Activated CD4-positive, CD25-positive, alpha-beta regulatory T cell (primary cell): ENCODE measurements at places on chromosomes 5 and 9.

DNA sequence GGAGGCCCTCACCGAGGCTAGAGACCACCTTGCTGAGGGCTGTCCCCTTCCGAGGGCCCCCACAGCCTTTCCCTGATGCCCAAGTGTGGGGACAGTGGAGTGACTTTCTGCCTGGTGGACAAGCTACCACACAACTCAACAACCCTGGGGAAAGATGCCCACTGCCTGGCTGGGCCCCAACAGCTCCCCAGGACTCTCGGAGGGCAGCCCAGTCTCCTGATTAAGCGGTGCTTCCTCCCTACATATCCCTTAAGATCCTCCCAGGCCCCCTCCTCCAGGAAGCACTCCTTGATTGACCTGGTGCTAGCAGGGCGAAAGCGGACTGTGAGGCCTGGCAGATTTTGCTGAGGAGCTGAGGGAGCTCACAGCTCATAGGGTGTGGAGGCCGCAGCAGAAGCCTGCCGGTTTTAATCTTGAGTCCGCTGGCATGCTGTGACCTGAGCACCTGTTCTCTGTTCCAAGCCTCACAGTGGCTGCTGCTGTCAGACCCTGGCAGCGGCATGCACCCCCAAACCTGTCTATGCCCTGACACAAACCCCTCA lies 2.2 kb downstream of the NSMF start:
- DNase-seq = no peak

DNA sequence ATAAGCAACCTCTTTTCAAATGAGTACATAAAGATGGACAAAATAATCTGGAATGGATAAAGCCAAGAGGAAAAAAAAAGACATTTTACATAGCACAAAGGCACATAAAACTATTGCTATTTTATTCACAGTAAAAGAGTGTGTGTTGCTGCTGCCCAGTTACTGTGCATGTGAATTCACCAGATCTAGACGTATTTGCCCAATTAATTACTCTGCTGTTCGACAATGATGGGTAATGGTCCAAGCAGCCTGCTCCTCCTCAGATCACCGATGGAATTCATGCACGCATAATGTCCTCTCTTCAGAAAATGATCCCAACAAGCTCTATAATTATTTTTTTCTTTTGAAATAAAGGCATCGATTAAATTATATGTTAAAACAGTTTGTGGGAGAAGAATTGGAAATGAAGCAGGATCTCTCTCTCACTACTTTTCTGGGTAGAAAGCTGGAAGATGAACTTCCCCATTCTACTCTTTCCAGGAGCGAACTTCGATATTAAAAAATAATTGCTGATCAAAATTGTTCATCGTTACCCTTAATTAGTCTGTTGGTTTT lies 357.4 kb upstream of the CCNH start:
- DNase-seq = no peak

DNA sequence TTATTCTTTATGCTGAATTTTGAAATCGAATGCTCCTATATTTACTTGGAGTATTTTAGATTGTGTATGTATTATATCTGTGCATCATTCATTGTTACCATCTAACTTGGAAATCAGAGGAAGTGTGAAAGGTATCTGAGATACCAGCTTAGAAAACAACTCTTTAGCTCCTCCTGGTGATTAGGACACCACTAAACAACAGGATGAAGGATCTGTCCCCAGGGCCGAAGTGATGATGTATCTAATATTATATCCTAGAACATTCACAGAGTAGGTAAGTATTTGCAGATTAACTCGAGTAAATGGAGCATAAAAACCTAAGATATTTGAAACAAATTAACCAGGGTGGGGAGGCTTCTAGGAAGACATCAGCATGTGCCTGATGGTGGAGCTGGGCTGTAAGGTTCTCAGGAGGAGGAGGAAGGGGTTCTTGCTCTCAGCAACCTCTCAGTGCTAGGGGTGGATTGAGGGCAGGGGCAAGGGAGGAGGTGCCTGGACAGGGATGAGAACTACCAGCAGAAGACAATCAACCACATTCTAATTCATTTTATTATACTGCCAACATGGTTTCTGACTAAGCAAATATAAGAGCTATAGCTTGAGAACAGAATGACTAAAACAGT lies 2.6 kb upstream of the NFIL3 start:
- no peak for DNase-seq

- DNase-seq = peak; percentile 61
These were observed 6.3 kb upstream of the GARIN3 start for GRCh38 chr5:157172403-157172802.

DNA sequence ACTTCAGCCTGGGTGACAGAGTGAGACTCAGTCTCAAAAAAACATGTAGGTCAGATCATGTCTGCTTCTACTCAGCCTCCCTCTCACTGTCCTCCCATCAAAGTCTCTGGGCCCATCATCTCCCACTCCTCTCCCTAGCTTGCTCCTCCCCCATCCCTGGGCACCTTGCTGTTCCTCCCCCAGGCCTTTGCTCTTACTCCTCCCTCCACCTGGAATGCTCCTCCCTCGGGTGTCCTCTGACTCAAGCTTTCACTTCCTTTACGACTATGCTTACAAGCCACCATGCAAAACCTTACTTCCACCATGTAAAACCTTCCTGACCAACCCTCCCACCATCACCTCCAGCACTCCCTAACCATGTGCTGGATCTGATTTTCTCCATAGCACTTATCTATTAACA lies 51.5 kb downstream of the MTMR12 start:
- no peak for DNase-seq

DNA sequence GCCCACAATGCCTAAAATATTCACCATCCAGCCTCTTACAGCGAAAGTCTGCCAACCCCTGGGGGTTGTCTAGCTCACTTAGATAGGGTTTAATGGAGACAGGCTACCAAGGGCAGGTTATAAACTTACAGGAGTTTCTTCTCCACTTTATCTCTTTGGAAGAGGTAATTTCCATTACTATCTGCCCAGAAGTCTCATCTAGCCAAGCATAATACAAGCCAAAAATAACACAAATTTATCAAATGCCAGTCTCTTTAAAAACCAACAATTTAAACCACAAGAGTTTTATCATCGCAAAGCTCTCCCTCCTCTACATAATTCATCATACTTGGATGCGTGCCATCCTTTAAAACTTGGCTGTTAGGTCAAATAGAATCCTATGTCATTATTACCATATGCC lies 6.2 kb downstream of the RBM22 start:
- no peak for DNase-seq

DNA sequence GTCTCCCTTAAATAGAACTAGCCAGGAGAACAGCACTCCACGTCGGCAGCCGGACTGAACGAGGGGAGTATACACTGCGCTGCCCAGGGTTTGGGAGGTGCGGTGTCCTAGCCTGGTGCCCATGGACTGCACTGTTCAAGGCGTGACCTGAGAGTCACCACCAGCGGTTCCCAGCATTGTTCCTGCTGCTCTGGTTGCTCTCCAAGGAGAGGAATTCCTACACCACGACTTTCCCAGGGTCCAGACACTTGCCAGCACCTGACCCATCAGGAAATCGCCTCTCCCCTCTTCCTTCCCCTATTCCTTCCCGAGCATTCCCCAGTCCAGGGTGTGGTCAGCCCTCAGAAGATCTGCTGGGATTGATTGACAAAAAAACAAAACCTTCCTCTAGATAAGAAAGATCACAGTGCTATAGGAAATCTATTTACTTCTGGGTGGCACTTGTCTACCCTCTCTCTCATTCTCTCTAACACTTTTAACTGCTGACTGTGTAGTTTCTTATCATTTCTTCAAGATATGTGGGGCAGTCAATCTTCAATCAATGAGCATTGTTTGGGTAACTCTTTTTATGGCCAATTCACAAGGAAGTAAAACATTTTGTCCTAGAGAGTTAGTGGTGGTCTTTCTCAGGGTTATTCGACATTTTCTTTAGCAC lies 297.8 kb upstream of the ACTBL2 start:
- DNase-seq = no peak

GRCh38 chr9:117744856-117745389 lies 40.7 kb downstream of the TLR4 start:
- DNase-seq = no peak

- DNase-seq = no peak
These were observed 34.1 kb upstream of the NANS start for GRCh38 chr9:98022447-98022846.

DNA sequence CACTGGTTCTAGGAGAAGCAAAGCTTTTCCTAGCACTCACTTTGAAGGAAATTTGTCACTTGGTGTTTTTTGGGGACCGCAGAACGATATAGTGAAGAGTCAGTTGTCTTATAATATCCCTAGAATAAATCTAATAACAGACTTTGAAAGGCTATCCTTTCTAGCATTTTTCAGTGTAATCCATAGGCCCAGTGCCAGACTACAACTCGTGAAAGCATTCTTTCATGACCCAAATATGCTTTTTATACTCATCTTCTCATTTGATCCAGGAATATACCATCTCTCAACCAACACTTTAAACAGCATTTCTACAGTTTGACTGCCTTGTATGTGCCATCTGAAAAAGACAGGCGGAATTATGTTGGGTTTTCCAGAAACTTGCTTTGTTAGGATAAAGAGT lies 104.0 kb downstream of the ERCC6L2 start:
- DNase-seq = no peak

DNA sequence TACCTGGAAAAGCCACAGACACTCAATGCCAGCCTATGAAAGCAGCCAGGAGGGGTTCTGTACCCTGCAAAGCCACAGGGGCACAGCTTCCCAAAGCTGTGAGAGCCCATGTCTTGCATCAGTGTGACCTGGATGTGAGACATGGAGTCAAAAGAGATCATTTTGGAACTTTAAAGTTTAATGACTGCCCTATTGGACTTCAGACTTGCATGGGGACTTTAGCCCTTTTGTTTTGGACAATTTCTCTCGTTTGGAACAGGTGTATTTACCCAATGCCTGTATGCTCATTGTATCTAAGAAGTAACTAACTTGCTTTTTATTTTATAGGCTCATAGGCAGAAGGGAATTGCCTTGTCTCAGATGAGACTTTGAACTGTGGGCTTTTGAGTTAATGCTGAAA lies 244.9 kb upstream of the TYRP1 start:
- DNase-seq = no peak

- DNase-seq = no peak
These were observed 145.1 kb downstream of the PHF2 start for GRCh38 chr9:93721417-93721965.

GRCh38 chr5:143177263-143177983 lies 226.1 kb downstream of the NR3C1 start:
- DNase-seq = no peak

GRCh38 chr5:59358005-59358861 lies 535.3 kb downstream of the PDE4D start:
- no peak for DNase-seq

DNA sequence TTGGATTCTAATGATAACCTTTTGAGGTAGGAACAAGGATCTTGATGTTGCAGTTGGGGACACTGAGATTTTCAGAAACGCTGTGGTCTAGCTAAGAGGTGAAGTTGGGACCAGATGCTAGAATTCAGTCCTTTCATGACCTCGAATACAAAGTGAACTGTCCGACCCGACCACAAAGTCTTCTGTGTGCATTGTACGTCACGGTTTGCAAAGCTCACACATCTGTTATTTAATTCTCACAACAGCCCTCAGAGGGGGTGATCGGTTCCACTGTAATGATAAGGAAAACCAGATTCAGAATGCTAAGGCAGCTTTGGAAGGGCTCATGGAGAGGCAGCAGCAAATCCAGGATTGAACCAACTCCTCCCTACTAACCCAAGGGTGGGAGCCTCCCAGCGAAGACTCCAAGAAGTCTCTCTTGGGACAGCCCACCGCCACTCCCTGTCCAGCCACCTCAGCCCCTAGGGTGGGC lies 16.6 kb upstream of the KIF12 start:
- no peak for DNase-seq
